ENCODE measurements at places on chromosomes 5 and 9. TPM values are rescaled to one million over a fixed set of nuclear protein-coding genes. Genes with fewer than 3 reads are reported as not detected.

PCDHGA1 gene
- total RNA-seq, result 0.48 TPM

SLC12A2 gene
- 14.0 TPM for total RNA-seq

LEAP2 gene
- total RNA-seq, result 1.2 TPM

ANGPTL2 gene
- 169 TPM for total RNA-seq

ZBTB26 gene
- total RNA-seq, result 2.9 TPM

DNA sequence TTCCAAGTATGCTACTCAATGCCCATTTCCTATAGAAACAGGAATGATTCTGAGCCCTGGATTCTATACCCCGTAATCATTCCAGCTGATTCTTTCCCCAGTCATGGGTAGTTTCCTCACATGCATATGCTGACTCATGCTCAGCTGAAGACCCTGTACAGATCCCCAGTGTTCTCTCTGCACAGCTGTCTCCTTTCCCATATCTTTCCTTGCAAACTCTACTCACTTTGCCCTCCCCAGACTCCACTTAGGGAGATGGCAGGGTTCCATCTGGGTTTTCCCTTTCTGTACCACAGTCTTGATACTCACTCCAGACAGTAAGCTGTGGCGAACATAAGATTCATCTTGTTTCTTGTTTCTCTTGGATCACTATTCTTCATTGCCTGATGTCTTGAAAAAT is 357.6 kb downstream of the RAB3C start:
- no peak for DNase-seq

GRCh38 chr5:119291877-119292276 is 63.9 kb upstream of the TNFAIP8 start:
- DNase-seq, result no peak

DNA sequence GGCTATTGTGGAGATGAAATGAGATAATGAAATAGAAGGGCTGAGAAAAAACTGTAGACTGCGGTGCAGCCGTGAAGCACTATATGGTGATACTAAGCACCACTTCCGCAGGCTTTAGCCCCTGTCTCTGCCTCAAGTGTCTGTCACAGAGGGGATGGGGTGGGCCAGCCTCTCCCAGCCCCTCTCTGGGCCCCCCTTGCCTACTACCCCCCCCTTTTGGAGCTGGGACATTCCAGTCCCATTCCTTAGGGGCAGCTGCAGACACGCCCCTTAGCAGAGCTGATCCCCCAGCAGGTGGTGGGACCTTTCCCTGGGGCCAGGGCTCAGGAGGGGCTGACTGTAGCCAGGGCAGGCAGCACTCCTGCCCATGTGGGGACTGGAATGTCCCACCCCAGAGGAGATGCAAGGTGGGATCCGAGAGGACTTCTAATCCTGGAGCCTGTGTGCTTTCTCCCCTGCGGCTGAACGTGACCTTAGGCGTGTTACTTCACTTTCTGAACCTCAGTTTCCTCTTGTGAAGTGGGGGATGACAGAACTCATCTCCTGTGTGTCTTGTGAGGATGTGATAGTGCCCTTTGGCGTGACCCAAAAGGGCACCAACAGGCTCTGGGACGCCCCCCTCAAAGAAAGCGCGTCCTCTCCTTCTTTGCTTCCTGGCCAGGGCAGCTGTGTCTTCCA is 1.9 kb downstream of the N4BP3 start:
- DNase-seq, result no peak

- no peak for DNase-seq
These were observed 133.2 kb downstream of the MTX3 start for GRCh38 chr5:79857714-79858409.

- DNase-seq, result no peak
These were observed 26.3 kb upstream of the PTGER4 start for GRCh38 chr5:40653221-40654022.

DNA sequence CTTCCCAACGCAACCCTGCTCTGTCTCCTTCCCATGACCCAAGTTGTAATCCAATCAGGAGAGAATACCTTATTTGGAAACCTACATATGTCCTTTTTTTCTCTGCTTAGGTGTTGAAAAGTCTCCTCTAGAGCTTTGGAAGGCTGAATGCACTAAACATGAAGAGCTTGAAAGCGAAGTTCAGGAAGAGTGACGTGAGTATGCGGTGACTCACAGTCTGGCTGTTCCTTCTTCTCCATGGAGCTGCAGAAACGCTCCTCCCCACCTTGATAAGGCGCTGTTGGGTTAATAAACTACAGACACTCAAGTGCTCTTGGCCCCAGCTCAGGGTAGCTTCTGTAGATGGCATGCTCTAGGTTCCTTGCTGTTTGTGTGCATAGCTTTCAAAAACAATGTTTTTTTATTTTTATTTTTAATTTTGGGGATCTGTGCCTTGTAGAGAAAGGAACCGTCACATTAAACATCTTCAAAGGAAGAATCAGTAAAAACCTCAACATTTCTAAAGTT is 30.7 kb downstream of the RAI14 start:
- no peak for DNase-seq

DNA sequence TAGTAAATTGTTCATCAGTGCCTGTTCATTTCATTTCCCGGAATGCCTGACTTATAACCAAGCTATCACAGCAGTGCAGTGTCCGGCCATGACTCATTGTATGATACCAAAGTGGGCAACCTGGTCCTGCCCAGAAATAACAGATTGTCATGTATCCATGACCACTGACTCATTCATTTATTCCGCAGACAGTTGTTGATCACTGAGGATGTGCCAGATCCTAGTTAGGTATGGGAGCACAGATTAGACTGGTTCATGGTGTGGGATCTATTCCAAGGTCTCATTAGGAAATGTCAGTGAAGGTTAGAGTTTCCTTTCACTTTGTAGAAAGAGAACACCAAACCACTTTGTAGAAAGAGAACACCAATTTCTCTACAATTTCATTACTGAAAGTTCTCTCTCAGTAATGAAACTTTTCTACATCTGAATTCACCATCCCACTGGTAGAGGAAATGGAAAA is 8.7 kb downstream of the NREP start:
- no peak for DNase-seq

- no peak for DNase-seq
These were observed 47.0 kb downstream of the CRB2 start for GRCh38 chr9:123402981-123403509.

DNA sequence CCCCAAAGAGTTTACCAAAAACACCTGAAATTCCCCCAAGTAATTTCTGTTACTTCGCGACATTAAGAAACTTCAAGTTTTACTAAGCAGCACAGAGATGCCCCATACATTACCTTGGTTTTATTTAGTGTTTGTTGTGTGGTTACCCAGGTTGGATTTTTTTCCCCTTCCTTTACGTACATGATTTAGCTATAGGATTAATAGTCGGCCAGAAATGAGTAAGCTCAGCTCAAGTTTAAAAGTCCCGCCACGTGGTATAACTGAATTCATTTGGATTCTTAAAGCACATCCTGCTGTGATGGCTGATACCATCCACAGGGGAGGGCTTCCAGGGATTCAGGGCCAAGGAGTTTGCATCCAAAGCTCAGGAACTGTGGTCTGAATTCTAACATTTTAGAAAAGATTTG is 75.9 kb downstream of the DAP start:
- DNase-seq, result no peak

DNA sequence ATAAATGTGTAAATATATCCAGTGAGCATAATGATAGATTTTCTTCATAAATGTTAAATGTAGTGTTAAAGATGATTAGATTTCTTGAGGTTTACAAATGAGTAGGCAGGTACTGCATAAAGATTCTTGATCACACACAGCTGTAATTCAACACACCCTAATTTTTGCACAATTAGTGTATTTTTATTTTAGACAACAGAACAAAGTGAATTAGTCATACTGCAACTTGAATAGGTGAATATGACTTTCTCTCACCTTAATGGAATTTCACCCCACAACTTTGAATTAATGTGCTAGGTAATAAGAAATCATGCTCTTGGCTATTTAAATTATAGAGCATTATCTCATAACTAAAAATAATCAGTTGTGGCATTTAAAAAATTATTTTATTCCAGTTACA is 795.7 kb upstream of the ACO1 start:
- no peak for DNase-seq

All from mesenteric fat pad (tissue), 1 donor.